ENCODE measurements at places on chromosomes 16 and 17. TPM values are rescaled to one million over a fixed set of nuclear protein-coding genes. Genes with fewer than 3 reads are reported as not detected.

- 0 out of 2 replicates have a peak, but pooled peaks cover 3% of the 10 kb centered on the region for H3K4me1 ChIP-seq
- no peak for DNase-seq
- no peaks in the 10 kb centered on the region for H3K36me3 ChIP-seq
- H3K27ac ChIP-seq: no peak overlapping the region
These were observed 26.6 kb upstream of the GPRC5B start for GRCh38 chr16:19911204-19911603.

GRCh38 chr16:81920498-81920897 lies 90.8 kb downstream of the SDR42E1 start:
- no peaks in the 10 kb centered on the region for H3K36me3 ChIP-seq
- no peak overlapping the region for H3K27ac ChIP-seq
- no peak for DNase-seq
- H3K27me3 ChIP-seq: no peaks in the 10 kb centered on the region
- H3K4me3 ChIP-seq: no peak overlapping the region
- no peaks in the 10 kb centered on the region for H3K4me1 ChIP-seq

- H3K27me3 ChIP-seq: no peaks in the 10 kb centered on the region
- H3K4me3 ChIP-seq: no peak overlapping the region
- H3K27ac ChIP-seq: no peak overlapping the region
- DNase-seq: no peak
These were observed 13.8 kb downstream of the USP22 start for GRCh38 chr17:21029036-21029435.

DNA sequence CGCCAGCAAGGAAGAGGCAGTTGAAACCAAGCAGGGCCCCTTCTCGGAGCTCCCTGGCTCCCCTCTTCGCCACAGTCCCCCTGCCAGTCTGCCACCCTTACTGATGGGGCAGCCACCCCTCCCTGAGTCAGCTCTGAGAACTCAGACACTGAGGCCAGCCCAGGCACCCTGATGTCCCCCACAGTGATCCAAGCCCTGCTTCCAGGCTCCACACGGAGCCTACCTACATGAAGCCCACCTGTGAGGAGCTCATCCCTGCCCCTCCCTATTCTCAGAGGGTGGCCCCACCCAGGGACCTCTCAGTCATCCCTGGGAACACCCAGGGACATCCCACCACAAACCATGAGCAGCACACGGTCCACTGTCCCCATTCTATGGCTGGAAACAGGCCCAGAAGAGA lies 8.9 kb downstream of the CNGB1 start:
- no peaks in the 10 kb centered on the region for H3K27me3 ChIP-seq
- H3K4me1 ChIP-seq: peaks cover 10% of the 10 kb centered on the region
- H3K27ac ChIP-seq: no peak overlapping the region
- no peak for DNase-seq
- no peak overlapping the region for H3K4me3 ChIP-seq

GRCh38 chr17:8151120-8151640 lies 1.0 kb downstream of the PER1 start:
- H3K4me1 ChIP-seq: peaks cover 31% of the 10 kb centered on the region
- peak overlapping the region; percentile 82 for H3K4me3 ChIP-seq
- no peak for DNase-seq
- no peak overlapping the region for H3K27ac ChIP-seq

DNA sequence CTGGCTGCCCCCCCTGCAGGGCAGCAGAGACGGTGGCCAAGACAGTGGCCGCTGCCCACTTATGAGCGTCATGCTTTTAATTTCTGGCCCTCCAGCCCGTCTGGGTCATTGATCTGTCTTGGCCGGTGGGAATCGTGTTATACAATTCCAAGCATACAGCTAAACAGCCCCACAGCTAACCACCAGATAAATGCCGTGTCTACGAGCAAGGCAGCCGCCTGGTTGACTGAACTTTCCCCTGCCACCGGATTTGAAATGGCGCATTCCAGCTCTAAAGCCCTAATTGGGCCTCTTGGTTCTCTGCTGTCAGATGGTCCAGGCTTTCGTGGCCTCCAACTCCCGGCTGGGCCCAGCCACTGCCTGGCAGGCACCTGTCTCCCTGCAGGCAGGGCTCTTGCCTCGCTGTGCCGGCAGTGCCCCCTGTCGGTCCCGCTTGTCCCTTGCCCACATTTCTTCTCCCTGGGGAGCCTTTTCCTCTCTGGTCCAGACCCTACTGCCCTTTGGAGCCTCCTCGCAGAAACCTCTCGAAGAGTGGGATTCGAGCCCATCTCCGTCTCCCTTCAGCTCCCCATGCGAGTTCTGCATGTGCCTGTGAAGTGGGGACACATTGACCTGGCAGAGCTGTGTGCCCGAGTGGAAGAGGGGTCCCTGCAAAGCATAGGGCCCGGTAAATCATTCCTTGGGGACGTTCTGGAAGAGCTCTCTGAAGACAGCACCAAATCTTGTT lies 1.8 kb upstream of the RBFOX3 start:
- no peaks in the 10 kb centered on the region for H3K4me1 ChIP-seq
- no peak overlapping the region for H3K27ac ChIP-seq
- peak; percentile 78 for DNase-seq
- H3K27me3 ChIP-seq: peaks cover 40% of the 10 kb centered on the region

DNA sequence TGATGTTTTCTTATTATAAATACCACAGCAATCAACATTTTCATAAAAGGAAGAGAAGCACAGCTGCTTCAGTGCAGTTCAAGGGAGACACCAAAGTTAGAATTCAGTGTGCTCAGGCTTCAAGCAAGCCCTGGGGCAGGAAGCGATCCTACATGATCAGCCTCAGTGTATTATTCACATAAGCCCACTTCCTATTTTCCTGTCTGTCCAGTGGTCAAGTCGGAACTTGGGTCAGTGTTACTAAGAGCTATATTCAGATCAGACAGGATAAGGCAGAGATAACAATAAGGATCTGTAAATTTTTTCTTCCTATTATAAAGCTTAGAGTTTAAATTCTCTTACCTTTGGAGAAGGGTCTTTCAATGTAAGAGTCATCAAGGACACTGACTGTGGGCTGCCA lies 12.9 kb downstream of the HEATR6 start:
- no peaks in the 10 kb centered on the region for H3K27me3 ChIP-seq
- no peak for DNase-seq
- no peak overlapping the region for H3K27ac ChIP-seq
- no peak overlapping the region for H3K4me3 ChIP-seq
- peaks cover 53% of the 10 kb centered on the region for H3K36me3 ChIP-seq

- no peaks in the 10 kb centered on the region for H3K27me3 ChIP-seq
- H3K4me3 ChIP-seq: no peak overlapping the region
- no peak for DNase-seq
- H3K27ac ChIP-seq: no peak overlapping the region
- no peaks in the 10 kb centered on the region for H3K36me3 ChIP-seq
These were observed 280.4 kb downstream of the SNX29 start for GRCh38 chr16:12256921-12257320.

DNA sequence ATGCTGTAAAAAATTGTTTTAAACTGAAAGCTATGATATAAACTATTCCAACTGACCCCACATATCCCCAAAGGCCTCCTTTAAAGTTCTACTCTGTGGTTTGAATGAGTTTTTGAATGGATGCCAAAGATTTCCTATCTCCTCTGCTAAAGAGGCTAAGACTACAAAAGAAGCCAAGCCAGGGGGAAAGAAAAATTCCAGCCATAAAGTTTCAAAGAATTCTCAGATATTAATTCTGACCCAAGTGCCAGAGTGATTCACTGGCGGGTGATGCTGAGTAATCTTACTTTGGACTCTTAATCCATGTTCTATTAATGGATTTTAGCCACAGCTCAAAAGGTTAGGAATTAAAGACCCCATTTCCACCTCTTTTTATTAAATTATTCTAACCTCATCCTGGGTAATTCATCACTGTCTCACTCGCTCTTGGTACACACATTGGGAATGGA lies 60.7 kb downstream of the HS3ST3A1 start:
- no peaks in the 10 kb centered on the region for H3K36me3 ChIP-seq
- H3K4me3 ChIP-seq: no peak overlapping the region
- no peak for DNase-seq

DNA sequence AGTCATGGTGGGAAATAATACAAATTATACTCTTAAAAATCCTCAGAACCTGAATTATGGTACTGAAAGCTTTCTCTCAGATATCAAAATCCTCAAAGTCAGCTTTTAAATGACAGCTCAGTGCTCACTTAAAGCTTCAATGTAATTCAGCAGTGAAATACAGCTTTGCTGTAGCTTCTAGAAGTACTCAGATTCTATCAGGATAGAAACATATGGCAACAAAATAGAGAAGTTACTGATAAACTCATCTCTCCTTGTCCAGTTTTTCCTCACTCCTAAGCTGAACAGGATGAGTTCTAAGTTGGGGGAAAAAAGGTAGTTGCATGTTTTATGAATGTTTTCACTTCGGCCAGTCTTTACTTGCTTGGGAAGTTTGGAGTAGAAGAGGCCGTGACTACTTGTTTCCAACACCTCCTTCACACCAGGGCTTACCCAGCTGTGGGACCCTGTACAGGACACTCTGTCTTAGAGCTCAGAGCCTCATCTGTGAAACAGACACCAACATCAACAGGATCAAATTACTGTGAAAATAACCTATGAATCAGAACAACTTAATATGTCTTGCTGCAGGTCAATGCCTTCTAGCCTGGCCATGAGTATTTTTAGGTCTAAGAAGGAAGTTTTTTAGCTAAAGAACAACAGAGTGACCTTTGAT lies 30.2 kb downstream of the OGFOD1 start:
- no peaks in the 10 kb centered on the region for H3K4me1 ChIP-seq
- peaks cover 7% of the 10 kb centered on the region for H3K36me3 ChIP-seq
- no peak overlapping the region for H3K4me3 ChIP-seq
- no peaks in the 10 kb centered on the region for H3K27me3 ChIP-seq
- DNase-seq: no peak
- H3K27ac ChIP-seq: no peak overlapping the region

DNA sequence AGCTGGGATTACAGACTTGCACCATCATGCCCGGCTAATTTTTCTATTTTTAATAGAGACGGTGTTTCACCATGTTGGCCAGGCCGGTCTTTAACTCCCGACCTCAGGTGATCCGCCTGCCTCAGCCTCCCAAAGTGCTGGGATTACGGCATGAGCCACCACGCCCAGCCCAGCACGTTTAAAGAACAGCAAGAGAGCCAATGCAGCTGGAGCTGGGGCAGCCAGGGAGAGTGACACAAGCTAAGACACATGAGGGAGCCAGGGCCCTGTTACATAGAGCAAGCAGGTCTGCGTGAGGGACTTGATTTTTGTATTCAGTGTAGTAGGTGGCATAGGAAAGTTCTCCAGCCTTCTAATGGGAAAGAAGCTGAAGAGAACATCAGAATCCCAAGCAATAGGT lies 21.7 kb upstream of the GOSR2 start:
- no peak overlapping the region for H3K27ac ChIP-seq
- no peaks in the 10 kb centered on the region for H3K4me1 ChIP-seq
- no peak overlapping the region for H3K4me3 ChIP-seq
- no peaks in the 10 kb centered on the region for H3K27me3 ChIP-seq

DNA sequence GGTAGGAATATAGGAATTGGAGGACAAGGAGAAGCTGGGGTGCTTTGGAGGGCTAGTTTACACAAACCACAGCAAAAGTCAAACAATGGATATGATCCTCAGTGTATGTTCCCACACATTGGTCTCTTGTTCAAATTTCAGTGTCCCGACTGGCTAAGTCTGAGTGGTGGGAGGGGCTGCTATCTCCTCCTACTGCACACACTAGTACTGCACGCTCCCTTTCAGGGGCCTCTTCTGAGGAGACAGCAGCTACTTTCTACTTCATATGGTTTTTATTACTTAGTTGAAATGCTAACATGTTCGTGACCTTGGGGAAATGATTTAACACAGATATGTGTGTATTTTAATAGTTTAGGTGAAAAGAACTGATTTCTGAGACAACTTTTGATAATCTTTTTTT lies 18.8 kb upstream of the KRT10 start:
- H3K4me3 ChIP-seq: no peak overlapping the region
- no peaks in the 10 kb centered on the region for H3K4me1 ChIP-seq
- no peaks in the 10 kb centered on the region for H3K27me3 ChIP-seq

Gene RNF43
- total RNA-seq: 2.4 TPM

Gene KRTAP2-1
- total RNA-seq: not detected

Gene CCR7
- total RNA-seq: 0.17 TPM

Gene KCNJ12
- total RNA-seq: 1.5 TPM

Gene CACNA1G
- 4.9 TPM for total RNA-seq

Measured in H1 (cell line).